Esophagus squamous epithelium (tissue), 5 donors: ENCODE measurements at places on chromosomes 2 and 18.

- no peak for DNase-seq
Observed at GRCh38 chr2:64295326-64296139, 151.3 kb upstream of the PELI1 start.

DNA sequence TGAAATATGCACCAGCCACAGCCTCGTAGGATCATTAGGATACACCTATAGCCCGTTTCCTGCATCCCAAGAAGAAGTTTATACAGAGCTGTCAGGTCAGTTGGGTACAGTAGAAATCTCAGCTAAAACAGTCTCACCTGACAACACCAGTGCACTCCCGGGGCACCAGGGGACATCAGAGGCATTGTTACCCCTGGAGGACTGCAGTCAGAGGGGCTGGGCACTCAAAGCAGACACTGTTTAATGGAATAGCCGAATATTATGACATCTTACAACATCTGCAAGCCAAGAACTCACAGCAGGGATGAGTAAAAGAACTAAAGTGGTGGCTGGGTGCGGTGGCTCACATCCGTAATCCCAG is 93.0 kb upstream of the ID2 start:
- no peak for DNase-seq

GRCh38 chr2:64263315-64263714 is 119.1 kb upstream of the PELI1 start:
- DNase-seq, result no peak

GRCh38 chr18:48996901-48997463 is 46.2 kb upstream of the SMAD7 start:
- DNase-seq, result no peak

GRCh38 chr2:126527836-126528490 is 128.0 kb upstream of the GYPC start:
- DNase-seq, result no peak

DNA sequence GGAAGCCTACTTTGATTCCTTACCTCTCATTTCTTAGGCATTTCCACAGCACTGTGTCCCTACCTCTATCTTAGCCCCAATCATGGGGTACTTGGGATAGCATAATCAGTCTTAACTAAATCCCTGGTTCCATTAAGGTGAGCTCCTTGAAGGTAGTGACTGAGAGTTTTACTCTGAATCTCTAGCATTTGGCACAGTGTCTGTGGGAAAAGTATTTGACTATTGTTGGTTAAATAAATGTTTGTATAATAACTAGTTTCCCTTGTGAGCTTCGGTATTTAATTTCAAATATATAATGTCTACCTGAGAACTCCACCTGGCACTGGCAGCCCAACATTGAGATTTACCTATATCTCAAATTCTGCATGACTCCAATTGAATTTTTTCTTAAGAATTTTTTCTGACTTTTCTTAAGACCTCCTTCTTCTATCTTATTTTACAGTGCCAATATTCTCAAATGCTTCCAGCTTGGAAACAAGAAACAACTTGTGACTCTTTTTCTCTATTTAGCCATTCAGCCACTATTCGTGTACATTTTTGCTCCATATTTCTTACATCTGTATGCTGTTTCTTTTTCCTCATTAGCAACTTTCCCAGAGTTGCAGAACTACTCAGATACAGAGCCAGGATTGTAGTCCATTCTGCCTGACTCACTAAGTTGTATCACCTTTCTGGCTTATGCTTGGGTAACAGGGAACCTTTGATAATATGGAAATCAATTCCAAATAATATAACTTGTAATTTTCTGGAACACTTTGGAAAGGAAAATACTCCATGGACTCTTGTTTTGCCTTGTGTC is 214.0 kb upstream of the NT5C1B start:
- DNase-seq, result no peak

DNA sequence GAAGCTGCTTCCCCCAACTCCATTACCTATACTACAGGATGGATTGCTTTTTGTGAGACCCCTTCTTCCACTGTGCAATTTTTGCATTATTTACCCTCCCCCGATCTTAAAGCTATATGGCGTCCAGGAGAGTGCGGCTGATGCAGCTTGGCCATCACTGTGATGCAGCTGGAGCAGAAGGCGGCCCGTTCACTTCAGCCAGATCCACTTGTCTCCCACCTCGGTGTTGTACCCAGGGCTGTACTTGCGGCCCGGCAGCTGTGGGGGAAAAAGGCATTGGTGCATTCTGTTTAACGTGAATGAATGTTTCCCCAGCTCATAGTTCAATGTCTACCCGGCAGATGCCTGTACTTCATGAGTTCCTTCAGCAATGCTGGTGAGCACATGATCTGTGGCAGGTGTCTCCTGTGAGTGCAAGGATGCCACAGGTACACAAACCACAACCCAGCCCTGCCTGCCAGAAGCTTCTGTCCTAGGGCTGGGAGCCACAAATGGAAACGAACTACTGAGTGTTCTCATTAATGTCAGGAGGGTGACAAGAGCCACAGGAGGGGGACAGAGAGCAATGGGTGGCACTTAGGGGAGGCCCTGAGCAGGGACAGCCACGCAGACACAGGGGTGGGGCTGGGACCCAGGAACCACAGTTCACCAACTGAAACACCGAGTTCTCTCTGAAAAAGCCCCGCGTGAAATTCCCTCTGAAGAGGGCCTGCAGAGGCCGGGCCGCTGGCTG is 64.0 kb downstream of the NDUFA10 start:
- DNase-seq, result no peak

DNA sequence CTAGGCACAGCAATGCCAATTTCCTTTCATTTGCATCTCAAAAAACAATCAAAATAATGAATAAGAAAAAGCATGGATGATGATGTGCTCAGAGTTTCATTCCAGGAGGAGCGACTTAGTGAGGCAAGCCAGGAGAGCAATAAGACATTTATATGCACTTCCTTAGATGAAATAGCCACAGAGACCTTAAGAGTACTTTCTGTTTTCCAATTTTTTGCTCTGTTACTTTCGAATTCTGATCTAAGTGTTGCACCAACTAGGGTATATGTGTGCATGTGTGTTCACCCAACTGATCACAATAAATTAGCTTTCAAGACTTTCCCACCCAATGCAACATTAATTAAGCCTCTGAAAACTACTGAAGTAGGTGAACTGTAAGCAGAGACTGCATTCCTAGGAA is 709 bp downstream of the RAB27B start:
- no peak for DNase-seq

GRCh38 chr2:158497486-158497885 is 40.7 kb downstream of the PKP4 start:
- no peak for DNase-seq

GRCh38 chr2:127069003-127069402 is 38.0 kb downstream of the BIN1 start:
- DNase-seq, result no peak

- no peak for DNase-seq
Observed at GRCh38 chr2:202361108-202361507, 15.0 kb upstream of the BMPR2 start.

DNA sequence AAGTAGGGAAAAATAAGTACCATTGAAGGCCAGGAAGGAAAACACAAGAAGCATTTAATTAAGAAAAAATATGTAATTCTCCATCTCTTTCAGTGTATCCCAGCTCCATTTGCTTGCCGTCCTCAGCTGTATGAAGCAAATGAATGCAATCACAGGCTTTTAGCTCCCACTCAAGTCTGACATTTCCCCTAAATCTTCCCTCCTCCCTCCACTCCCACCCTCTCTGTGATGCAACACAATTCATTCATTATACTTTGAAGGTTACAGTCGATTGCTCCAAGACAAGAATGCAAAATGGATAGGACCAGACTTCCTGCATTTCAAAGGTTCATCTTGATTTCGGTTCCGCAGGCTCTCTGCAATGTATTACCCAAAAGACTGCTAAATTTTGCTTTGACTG is 172.7 kb upstream of the SERPINE2 start:
- DNase-seq, result no peak

DNA sequence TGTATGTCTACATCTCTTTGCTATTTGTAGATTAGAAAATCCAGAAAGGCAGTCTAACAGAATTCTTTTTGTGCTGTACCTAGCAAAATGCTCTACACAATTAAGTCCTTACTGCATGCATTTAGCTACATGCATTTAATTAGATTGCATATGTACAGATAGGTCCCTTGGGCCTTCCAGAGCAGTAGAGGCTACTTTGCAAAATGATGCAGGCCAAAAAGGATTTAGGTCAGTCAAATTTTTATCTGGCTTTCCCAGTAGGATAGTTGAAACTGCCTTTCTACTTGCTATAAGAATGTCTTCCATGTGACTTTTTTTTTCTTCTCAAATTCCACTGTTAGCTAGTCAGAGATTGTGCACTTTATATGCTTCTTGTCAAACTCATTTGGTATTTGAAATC is 19.3 kb downstream of the GALNT13 start:
- DNase-seq, result no peak

DNA sequence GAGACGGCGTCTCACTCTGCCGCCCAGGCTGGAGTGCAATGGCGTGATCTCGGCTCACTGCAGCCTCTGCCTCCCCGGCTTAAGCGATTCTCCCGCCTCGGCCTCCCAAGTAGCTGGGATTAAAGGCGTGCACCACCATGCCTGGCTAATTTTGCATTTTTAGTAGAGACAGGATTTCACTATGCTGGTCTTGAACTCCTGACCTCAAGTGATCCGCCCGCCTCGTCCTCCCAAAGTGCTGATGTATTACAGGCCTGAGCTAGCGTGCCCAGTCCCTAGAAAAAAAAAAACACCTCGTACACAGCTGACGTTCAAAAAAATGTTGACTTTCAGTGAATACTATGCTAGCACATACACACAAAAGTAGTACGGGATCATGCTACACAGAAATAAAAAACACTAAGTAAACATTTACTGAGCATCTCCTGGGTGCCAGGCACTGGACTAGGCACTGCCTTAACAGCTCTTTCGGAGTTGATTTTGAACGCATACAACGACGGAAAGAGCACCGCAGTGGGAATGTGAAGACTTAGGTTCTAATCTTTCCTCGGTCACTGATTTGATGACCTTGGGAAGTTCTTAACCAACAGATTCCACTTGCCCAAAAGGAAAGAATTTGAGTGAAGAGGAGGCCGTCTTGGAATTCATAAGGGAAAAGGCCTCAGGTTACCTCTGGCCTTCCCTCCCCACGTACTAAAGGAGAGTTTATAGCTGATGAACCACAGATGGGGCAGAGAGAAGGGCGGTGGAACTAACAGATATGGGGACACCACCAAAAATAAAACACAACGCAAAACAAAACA is 1.1 kb downstream of the DNAJC27 start:
- no peak for DNase-seq
